Brain (organoid and tissue), 16 donors: ENCODE measurements at places on chromosomes 2 and 18.

GRCh38 chr2:191315365-191315752 is 70.2 kb downstream of the MYO1B start:
- no peak for DNase-seq

GRCh38 chr18:43389163-43389562 is 111.9 kb upstream of the SYT4 start:
- DNase-seq = no peak

- no peak for DNase-seq
Observed at GRCh38 chr18:36187193-36187825, at the start of gene MOCOS. TSS of gene MOCOS (plus strand) at chr18:36187497. CDS start at chr18:36187540, 43 bp downstream.

DNA sequence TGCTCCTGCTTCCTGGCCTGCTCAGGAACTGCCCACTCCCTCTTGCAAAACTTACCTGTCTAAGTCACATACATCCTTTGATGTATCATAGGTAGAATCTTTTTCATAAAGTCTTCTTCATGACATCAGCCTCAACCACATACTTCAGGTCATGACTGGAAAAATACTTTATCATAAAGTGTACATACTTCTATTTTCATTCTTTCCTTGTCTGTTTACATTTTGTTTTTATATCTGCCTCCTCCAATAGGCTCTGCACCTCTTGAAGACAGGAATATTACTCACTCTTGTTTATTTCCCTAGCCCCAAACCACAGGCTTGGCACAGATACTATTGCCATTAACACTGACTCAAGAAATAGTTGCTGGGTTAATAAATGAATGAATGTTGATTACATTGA is 43.6 kb upstream of the ZNF804A start:
- no peak for DNase-seq

GRCh38 chr18:58268849-58269248 is 224.8 kb downstream of the NEDD4L start:
- no peak for DNase-seq

GRCh38 chr2:151358166-151358970 is 976 bp downstream of the TNFAIP6 start:
- no peak for DNase-seq

DNA sequence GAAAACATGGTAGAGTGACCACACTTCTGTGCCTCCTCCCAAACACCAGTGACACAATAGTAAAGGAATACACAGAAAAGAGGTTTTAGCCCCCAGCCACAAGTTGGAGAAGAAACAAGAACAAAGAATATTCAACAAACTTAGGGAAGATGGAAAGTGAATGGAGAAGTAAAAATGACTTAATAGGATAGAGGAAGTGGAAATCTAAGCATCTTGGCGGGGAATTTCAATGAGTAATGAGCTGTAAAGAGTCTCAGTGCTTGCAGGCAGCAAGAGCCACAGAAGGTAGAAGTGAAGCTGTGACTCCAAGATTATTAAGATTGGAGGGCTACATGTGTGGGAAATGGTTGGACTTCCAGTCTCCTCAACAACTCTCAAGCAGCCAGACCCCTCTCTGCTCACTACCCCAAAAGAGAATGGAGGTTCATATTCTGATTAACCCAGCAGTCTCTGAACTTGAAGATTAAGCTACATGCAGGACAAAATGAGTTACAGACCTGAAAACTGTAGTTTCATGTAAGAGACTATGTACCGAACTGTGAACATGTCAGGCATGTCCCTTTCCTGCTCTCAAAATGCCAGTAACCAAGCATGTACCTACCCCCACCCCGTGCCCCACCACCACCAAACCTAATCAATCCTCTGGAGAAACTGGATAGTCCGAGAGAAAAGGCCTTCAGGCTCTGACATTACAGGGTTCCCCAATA is 16.9 kb upstream of the HNRNPLL start:
- no peak for DNase-seq
